ENCODE measurements at places on chromosomes 5 and 9. TPM values are rescaled to one million over a fixed set of nuclear protein-coding genes. Genes with fewer than 3 reads are reported as not detected.

DNA sequence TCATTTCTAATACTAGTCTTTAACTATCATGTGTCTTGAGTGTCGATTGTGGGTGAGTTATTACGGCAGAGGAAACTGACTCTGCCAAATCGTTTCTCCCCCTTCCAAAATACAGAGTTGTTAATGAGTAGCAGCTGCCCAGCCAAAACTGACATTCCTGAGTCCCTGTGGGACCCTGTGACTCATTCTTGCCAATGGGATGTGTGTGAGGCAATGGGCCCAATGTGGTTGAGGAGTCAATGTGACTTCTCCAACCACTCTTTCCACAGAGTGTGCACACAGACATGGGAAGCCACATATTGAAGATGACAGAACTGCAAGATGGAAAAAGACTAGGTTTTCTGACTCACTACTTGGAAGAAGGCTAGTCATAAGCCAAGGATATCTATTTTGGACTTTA, 434.7 kb downstream of the DTWD2 start:
- H3K27me3 ChIP-seq = no peaks in the 10 kb centered on the region
- no peak overlapping the region for H3K4me3 ChIP-seq
- no peak overlapping the region for H3K27ac ChIP-seq
- H3K4me1 ChIP-seq = no peaks in the 10 kb centered on the region
- no peak for DNase-seq

Gene TAF11L14
- not detected for total RNA-seq

Gene LCN9
- not detected for total RNA-seq

DNA sequence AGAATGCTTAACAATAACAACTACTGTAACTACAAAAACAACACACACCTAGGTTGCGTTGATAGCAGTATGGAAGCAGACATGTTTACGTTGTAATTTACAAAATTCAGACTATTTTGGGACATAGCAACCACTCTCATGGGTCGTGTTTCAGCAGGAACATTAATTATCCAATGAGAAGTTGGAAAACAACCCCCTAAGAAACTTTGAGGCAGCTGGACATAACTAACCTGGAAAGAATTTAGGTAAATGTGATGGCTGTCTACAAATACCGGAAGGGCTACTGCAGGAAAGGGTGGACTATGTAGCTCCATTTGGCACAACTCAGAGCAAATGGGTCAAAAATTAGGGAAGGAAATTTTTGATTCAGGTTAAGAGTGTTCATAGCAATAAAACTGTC, 409.3 kb downstream of the ADGRV1 start:
- peaks cover 72% of the 10 kb centered on the region for H3K27me3 ChIP-seq
- DNase-seq = no peak
- H3K36me3 ChIP-seq = peaks cover 8% of the 10 kb centered on the region

GRCh38 chr9:75265525-75265972, 177.2 kb downstream of the OSTF1 start:
- H3K4me3 ChIP-seq = no peak overlapping the region
- H3K27me3 ChIP-seq = no peaks in the 10 kb centered on the region
- peaks cover 1% of the 10 kb centered on the region for H3K36me3 ChIP-seq
- H3K27ac ChIP-seq = no peak overlapping the region

DNA sequence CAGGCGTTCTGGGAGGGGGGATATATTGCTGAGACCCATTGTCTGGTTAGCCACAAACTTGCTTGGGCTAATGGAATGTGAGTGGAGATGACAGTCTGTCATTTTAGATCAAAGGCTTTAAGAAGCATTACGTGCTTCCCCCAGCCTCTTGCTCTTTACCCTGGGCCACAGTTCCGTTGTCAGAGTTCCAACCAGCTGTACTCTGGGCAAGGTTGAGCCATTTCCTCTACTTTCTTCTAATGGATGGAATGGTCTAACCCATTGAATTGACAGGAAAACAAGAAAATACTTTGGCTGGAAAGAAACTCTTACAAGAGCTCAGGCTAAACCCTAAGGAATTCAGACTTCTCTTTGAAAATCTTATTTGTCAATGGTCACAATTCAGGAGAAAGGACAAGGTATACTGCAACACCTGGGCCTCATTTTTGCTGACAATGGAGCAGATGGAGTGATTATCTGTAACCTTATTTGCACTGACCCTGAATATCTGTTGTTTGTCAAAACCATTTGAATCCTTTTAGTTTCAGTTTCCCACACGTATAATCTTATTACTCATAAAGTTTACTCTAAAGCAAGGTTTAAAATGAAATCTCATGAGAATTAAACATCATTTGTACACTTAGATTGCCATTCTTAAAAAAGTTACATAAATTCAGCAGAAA, 231.4 kb downstream of the PDE4D start:
- H3K27ac ChIP-seq = no peak overlapping the region
- no peaks in the 10 kb centered on the region for H3K4me1 ChIP-seq
- no peak for DNase-seq
- H3K36me3 ChIP-seq = no peaks in the 10 kb centered on the region
- H3K4me3 ChIP-seq = no peak overlapping the region
- H3K27me3 ChIP-seq = no peaks in the 10 kb centered on the region

GRCh38 chr5:68932830-68933434, 160.9 kb upstream of the SLC30A5 start:
- H3K4me3 ChIP-seq = no peak overlapping the region
- DNase-seq = peak; percentile 2
- H3K36me3 ChIP-seq = peaks cover 5% of the 10 kb centered on the region
- H3K4me1 ChIP-seq = no peaks in the 10 kb centered on the region
- H3K27me3 ChIP-seq = peaks cover 20% of the 10 kb centered on the region

Gene CDX1
- not detected for total RNA-seq

- H3K27me3 ChIP-seq = peaks cover 14% of the 10 kb centered on the region
- peaks cover 6% of the 10 kb centered on the region for H3K36me3 ChIP-seq
- no peak overlapping the region for H3K27ac ChIP-seq
- no peak overlapping the region for H3K4me3 ChIP-seq
These were observed 22.5 kb downstream of the PCSK5 start for GRCh38 chr9:75912951-75913350.

GRCh38 chr5:83392766-83393503, 78.6 kb upstream of the VCAN start:
- H3K27ac ChIP-seq = no peak overlapping the region
- DNase-seq = no peak
- H3K36me3 ChIP-seq = no peaks in the 10 kb centered on the region

- H3K4me3 ChIP-seq = no peak overlapping the region
- DNase-seq = no peak
- no peak overlapping the region for H3K27ac ChIP-seq
- H3K36me3 ChIP-seq = no peaks in the 10 kb centered on the region
- no peaks in the 10 kb centered on the region for H3K4me1 ChIP-seq
These were observed 25.3 kb upstream of the SLC1A3 start for GRCh38 chr5:36581070-36581469.

- H3K36me3 ChIP-seq = no peaks in the 10 kb centered on the region
- H3K4me3 ChIP-seq = no peak overlapping the region
- H3K4me1 ChIP-seq = no peaks in the 10 kb centered on the region
- no peaks in the 10 kb centered on the region for H3K27me3 ChIP-seq
These were observed 21.0 kb upstream of the PPP2CA start for GRCh38 chr5:134246771-134247427.

- H3K27me3 ChIP-seq = no peaks in the 10 kb centered on the region
- H3K36me3 ChIP-seq = peaks cover 22% of the 10 kb centered on the region
- DNase-seq = no peak
- H3K4me1 ChIP-seq = peaks cover 24% of the 10 kb centered on the region
These were observed 154.5 kb downstream of the CWC27 start for GRCh38 chr5:64923151-64923685.

Gene NXNL2
- not detected for total RNA-seq

DNA sequence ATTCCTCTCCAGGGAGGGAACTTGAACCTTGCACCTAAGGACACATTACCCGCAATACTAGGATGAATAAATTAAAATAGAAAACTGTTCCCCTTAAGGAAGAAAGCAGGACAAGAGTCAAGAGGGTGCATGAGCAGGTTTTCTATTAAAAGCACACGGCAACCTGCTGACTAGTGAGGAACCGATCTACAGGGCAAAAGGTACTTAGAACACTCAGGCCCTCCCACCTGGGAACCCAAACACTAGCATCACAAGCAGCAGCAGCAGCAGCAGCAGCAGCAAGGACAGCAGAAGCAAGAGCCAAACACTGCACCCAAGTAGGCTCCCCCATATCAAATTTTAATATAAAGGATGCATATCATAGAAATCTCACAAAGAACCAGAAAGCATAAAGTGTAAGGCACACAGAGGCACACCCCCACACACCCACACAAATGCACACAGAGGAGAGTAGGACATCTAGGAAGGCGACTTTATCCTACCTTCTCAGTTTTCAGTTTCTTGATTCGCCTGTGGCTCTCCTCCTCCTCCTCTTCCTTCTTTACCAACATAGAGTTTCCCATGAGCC, 2.8 kb downstream of the ZNF608 start:
- no peak overlapping the region for H3K27ac ChIP-seq
- no peak overlapping the region for H3K4me3 ChIP-seq
- peaks cover 14% of the 10 kb centered on the region for H3K27me3 ChIP-seq
- DNase-seq = no peak

Gene CD72
- 28.7 TPM for total RNA-seq

Gene JAKMIP2
- total RNA-seq = 6.3 TPM

DNA sequence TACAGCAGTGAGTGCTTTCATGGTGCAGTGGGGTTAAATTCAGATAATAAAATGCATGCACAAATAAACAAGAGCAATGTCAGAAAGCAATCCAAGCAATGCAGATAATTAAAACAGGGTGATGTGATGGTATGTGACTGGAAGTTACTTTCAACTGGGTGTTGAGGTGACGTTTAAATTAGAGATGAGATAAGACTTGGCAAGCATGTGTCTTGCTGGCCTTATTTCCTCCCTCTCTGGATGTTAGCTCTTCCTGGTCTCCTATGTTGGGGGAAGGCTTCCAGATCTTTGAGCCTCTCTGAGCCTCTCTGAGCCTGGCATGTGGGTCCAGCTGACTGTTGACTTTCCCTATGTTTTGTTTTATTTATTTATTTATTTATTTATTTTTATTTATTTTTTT, 54.4 kb downstream of the DOCK2 start:
- H3K36me3 ChIP-seq = peaks cover 28% of the 10 kb centered on the region
- no peak overlapping the region for H3K4me3 ChIP-seq
- no peaks in the 10 kb centered on the region for H3K27me3 ChIP-seq
- H3K4me1 ChIP-seq = no peaks in the 10 kb centered on the region

GRCh38 chr5:142048272-142048671, 35.4 kb upstream of the GNPDA1 start:
- H3K27me3 ChIP-seq = no peaks in the 10 kb centered on the region
- no peaks in the 10 kb centered on the region for H3K36me3 ChIP-seq
- no peak overlapping the region for H3K27ac ChIP-seq
- H3K4me1 ChIP-seq = peaks cover 6% of the 10 kb centered on the region

DNA sequence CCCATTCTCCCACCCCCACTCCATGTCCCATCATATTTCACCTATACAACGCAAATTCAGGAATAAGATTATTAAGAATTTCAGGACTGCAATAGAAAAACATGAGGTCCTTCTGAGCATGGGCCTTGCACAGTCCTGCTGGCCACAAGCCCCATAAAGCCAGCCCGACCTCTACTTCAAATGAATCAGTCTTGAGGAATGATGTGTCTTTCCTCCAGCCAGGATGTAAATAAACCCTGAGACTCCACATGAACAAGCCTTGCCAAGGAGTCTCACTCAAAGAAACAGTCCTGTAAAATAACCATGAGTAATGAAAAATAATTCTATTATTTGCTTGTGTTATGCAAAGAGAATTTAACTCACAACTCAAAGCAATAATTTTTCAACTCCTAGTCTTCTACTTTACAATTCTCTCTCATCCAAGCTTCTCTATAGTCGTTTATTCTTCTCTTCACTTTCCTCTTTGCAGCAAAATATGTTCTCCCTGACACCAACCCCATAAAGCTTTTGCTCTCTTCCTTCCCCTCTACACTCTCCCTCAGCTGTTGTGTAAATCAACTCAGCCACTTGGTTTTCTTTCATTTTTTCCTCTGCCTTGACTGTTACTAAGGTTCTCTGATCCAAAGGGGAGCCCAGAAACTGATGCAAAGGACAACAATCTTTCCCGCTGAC, 140.1 kb upstream of the MOCS2 start:
- no peak overlapping the region for H3K27ac ChIP-seq
- H3K4me1 ChIP-seq = no peaks in the 10 kb centered on the region
- H3K4me3 ChIP-seq = no peak overlapping the region
- peaks cover 14% of the 10 kb centered on the region for H3K27me3 ChIP-seq
- DNase-seq = no peak
- no peaks in the 10 kb centered on the region for H3K36me3 ChIP-seq

GRCh38 chr5:93406971-93407401, 174.0 kb downstream of the NR2F1-AS1 start:
- H3K4me1 ChIP-seq = no peaks in the 10 kb centered on the region
- no peak overlapping the region for H3K4me3 ChIP-seq
- H3K36me3 ChIP-seq = no peaks in the 10 kb centered on the region
- DNase-seq = no peak

Gene IFNB1
- total RNA-seq = 0.58 TPM

Gene NMUR2
- total RNA-seq = not detected

Gene ANKRD33B
- total RNA-seq = 6.2 TPM

DNA sequence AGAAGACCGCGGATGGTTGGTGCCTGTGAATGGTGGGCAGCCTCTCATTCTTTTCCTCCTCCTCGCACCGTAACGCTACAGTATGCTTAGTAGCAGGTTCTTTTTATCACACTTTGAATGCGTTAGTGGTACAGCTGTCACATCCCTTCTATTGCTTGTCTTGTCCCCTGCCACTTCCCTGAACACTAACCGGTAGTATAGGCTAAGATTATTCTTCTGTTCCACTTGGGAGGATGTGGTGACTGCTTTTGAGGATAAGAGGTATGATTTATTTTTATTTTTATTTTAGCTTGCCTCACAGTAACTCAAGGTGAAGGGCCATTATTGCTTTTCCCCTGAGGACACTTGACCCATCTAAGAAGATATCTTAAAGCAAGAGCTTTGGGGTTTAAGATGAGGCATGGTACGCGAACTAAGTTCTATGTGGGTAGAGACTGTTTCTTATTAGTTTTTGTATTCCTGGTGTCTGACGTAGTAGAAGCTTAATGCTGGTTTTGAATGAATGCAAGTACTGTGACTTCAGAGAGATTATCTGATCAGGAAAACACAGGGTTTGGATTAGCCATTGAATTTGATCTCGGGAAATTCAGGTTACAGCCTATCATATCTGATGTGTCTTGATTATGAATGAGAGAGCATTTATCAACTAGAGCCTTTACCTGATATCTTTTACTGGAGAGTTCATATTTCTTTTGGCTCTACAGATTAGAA, 951 bp downstream of the UNC13B start:
- DNase-seq = no peak
- peaks cover 23% of the 10 kb centered on the region for H3K4me1 ChIP-seq
- H3K27me3 ChIP-seq = peaks cover 15% of the 10 kb centered on the region
- H3K36me3 ChIP-seq = no peaks in the 10 kb centered on the region
- peak overlapping the region; percentile 92 for H3K4me3 ChIP-seq

GRCh38 chr5:174589599-174589998, 134.8 kb upstream of the MSX2 start:
- no peak overlapping the region for H3K4me3 ChIP-seq
- H3K36me3 ChIP-seq = peaks cover 3% of the 10 kb centered on the region
- DNase-seq = no peak
- H3K4me1 ChIP-seq = no peaks in the 10 kb centered on the region

DNA sequence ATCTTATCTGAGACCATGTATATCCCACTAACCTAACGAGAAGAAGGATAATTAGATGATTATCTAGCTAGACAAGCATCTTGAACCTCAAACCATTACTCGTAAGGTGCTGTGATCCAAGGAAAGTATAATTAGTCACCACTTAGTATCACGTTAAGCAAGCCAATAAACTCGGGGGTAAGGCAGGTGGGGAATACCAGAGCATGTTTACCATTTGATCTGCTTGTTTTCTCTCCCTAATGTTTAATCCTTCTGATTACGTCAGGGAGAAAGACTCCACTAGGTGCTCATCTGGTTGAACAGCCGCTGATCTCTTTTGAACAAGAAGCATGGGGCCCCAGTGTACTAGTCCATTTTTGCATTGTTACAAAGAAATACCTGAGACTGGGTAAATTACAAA, 69.9 kb upstream of the SLC1A1 start:
- peaks cover 17% of the 10 kb centered on the region for H3K4me1 ChIP-seq
- no peak for DNase-seq
- H3K27ac ChIP-seq = no peak overlapping the region
- no peaks in the 10 kb centered on the region for H3K36me3 ChIP-seq
